Hindlimb muscle (tissue), 1 donor: ENCODE measurements at places on chromosomes 6 and 20.
A peak's percentile ranks its signal among the peaks of the same experiment; 100 is the strongest.

GRCh38 chr6:157376706-157377230, 4.2 kb upstream of the ZDHHC14 start:
- no peak for DNase-seq

DNA sequence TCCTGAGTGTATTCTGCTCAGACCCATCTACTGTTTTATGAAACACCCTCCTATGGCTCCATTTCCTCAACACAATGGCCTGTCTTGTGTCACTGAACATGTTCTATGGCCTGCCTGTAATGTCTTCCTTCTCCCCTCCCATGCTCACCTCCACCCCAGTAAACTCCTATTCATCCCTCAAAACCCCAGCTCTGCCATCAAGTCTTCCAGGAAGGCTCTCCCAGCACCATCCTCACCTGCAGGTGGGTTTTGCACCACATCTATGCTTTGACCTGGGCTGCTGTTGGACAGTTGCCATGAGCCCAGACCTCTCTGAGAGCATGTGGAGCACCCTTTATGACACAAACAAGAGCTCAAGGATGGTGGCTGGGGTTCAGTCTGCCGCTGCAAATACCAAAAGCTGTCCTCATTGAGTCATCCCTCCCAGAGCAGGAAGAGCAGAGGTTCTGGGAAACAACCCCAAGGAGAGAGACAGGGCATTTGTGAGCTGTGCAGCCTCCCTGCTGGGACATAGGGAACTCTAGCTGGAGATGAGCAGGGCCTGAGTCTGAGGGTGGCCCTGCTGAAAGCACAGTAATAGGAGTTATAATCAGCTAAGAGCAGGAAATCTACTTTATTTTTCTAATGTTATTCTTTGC, 93.8 kb upstream of the CD93 start:
- DNase-seq: no peak

DNA sequence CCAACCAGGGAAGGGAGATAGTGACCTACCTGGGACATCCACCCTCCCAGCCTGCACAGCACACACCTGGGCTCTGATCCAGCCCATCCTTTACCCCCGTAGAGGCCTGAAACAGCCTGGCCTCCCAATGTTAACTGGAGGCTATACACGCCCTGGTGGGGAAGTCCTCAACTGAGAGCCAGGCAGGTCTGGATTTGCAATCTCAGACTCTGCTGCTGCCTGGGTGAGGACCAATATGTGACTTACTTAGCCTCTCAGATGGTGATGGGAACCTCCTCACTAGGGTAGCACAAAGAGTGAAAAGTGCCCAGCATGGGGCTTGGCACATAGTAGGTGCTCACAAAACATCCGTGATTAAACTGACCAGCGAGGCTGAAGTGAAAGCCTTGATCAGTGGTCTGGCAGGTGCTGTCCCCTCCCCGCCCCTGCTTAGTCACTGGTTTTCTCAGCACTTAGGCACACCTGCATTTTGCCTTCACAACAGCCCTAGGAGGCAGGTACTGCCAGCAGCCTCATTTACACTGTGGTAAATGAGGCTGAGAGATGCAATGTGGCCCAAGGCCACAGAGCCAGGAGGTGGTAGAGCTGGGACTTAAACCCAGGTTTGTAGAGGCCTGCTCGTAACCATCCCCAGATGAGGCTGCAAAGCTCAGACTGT, 12.4 kb downstream of the PEDS1 start:
- DNase-seq: no peak

DNA sequence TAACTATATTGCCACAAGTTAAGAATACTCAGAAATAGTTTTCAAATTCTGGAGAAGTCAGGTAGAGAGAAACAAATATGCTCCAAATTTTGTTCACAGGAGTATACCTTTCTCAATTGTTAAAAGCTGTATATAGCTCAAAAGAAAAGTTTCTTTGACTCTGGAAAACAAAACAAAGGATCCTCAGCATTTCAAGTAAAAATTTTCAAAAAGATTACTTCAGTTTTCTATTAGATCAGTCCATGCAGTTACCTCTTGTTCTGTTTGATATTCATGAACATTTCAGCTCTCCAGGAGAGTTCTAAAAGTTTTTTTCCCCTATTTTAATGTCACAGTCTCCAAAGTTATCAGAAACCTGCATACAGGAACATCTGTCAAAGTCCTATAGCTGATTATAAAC, 30.4 kb upstream of the ENTPD6 start:
- DNase-seq: no peak

DNA sequence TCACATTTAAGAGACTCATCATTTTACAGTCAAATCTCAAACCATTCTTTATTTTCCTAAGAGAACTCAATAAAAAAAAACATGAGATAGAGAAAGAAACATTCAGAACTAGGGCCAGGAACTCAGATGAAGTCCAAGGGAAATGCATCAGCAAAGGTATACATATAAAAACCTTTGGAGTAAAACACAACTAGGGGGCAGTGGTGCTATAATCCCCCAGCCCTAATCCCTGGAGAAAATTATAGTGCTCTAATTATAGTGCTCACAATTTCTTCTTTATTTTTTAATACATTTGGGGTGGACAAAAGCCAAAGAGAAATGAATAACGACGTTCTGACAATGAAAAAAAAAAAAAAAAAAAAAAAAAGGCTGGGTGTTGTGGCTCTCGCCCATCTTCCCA, 100.6 kb upstream of the EMILIN3 start:
- no peak for DNase-seq

- DNase-seq: no peak
Measured at GRCh38 chr6:30940361-30940986, at the start of gene MUCL3. Gene MUCL3 (plus strand): TSS chr6:30940973. CDS start chr6:30941000, 27 bp downstream.

- DNase-seq: peak; percentile 76
Measured at GRCh38 chr6:155327326-155328073, 13.2 kb upstream of the TFB1M start.

- DNase-seq: no peak
Measured at GRCh38 chr20:62069741-62070216, 4.1 kb upstream of the TAF4 start.
